ENCODE measurements at places on chromosomes 5 and 9.

GRCh38 chr5:96699186-96699820 is 37.1 kb downstream of the CAST start:
- no peak for DNase-seq

- no peak for DNase-seq
These were observed 145.7 kb upstream of the TRPC7 start for GRCh38 chr5:136511046-136511445.

GRCh38 chr9:99167694-99168093 is 54.0 kb downstream of the ALG2 start:
- no peak for DNase-seq

- DNase-seq = no peak
These were observed 423 bp downstream of the IPPK start for GRCh38 chr9:92669527-92669889.

Measured in osteocyte (in vitro differentiated cells).